Immature natural killer cell (primary cell): ENCODE measurements at places on chromosomes 5 and 9. TPM values are rescaled to one million over a fixed set of nuclear protein-coding genes. Genes with fewer than 3 reads are reported as not detected.

- DNase-seq = no peak
Measured at GRCh38 chr9:81321551-81321950, 367.8 kb downstream of the TLE1 start.

Gene PCDHGA9
- polyA plus RNA-seq = not detected

GRCh38 chr9:110655754-110656641 is 12.6 kb upstream of the MUSK start:
- no peak for DNase-seq

DNA sequence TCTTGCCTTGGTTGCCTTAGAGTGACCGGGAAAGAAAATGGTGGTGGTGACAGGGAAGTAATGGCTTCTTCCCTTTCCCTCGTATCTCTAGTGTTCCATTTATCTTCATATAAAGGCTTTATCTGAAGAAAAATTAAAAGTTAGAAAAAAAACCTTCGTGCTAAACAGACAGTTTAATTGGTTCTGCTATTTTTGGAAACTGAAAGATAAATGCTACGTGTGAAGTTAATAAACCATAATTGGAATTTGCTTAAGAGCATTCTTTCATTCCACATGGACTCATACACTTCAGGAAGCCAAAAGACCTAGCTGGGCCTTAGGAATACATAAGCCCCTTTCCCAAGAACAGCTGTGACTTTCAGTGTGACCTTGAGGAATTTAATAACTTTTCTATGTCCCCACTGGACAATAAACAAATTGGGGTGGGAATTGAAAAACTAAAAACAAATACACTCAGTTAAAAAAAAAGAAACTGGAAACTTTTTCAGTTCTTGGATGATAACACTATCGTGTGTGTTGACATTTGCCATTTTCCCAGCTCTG is 818.8 kb upstream of the WWC1 start:
- DNase-seq = no peak

- DNase-seq = no peak
Measured at GRCh38 chr9:135219676-135220600, 132.5 kb downstream of the OLFM1 start.

GRCh38 chr5:79133657-79134451 is 22.2 kb downstream of the BHMT start:
- peak; percentile 37 for DNase-seq

Gene ABLIM3
- not detected for polyA plus RNA-seq

- no peak for DNase-seq
Measured at GRCh38 chr9:23659346-23660006, 166.6 kb downstream of the ELAVL2 start.

Gene PROB1
- 0.39 TPM for polyA plus RNA-seq

- no peak for DNase-seq
Measured at GRCh38 chr9:104740621-104741020, 6.9 kb upstream of the NIPSNAP3A start.

DNA sequence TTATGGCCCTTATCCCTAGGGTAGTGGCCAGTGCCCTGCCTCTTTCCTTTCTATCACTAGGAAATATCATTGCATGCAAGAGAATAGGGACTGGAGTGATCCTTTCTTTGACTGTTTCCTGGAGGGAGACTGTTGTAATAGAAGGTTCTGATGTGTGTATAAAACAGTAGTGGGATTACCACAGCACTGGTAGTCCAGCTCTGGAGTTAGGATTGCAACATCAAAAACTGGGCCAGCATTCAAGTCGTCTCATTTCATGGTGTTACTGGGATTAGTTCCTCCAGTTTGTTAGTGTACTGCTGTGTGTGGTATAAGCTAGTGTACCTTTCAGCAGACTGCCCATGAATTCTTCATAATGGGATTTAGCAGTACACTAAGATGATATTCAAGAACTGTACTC is 45.8 kb downstream of the KIAA1958 start:
- DNase-seq = no peak

Gene FGFR4
- not detected for polyA plus RNA-seq

Gene MYMK
- not detected for polyA plus RNA-seq

- DNase-seq = no peak
Measured at GRCh38 chr9:127087411-127087810, 35.0 kb downstream of the ANGPTL2 start.

DNA sequence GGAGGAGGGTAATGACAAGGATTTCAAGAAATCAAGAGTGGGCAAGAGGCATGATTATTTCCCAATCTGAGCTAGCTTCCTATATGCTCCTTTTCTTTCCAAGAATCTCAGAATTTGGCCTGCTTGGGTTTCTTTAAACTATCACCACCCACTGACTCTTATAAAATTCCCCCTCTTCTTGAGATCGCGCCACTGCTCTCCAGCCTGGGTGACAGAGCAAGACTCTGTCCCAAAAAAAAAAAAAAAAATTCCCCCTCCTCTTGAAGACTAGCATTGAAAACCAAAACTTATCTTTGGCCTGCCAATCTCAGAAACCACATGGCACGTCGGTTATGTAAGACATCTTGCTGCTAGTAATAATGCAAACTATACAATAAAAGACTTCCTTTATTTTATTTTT is 3.4 kb upstream of the DMXL1 start:
- DNase-seq = no peak

DNA sequence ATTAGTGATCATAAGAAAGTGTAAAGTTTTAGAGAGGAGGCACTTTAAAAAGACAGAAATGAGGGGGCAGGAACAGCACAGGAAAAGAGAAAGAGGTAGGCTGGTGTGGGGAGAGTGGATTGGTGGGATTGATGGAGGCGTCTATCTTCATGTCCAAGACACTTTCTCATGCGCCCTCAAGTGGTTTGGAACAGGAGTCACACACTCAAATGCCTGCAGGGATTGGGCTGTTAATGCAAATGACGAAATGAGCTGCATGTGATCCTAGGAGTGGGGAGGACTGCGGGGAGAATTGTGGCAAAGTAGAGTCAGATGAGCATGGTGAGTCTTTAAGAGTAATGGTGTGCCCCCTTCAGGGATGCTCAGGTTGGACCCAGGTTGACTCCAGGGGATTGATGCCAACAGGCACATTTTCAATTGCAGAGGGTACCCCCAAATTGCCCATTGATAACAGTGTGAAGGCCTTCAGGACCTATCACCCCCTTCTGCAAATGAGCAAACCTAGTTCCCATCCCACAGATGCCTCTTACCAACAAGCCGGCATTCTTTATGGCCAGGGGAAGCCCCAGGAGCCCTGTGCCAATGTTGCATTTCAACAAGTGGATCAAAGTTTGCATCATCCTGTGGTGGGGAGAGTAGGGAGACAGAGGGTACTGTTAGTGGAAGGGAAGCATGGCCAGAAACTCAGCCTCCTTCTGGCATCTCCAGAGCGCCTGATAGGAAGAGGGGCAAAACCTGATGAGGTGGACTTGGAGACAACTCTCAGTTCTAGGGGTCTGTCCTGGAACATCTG is 5.3 kb downstream of the SLC36A3 start:
- no peak for DNase-seq

GRCh38 chr5:107604990-107605389 is 65.7 kb downstream of the EFNA5 start:
- no peak for DNase-seq

- no peak for DNase-seq
Measured at GRCh38 chr5:122533825-122534224, 221.8 kb downstream of the SNCAIP start.

- DNase-seq = no peak
Measured at GRCh38 chr9:78363221-78363620, 66.3 kb downstream of the PSAT1 start.

DNA sequence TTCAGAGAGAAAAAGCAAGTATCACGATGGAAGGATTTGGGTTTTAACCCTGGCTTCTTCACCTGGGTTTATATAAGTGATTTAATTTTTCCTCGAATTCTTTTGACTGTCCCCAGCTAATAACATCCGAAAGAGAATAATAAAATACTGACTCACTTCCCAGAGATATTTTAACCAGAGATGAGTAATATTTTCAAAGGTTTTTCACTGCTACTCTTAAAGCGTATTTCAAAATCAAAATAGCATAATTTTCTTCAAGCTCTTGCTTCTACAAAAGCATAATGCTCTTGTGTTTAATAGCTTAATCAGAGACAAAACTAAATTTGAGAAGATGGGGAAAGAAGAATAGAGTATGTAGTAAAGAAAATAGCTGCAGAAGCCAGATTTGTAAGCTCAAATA is 215.2 kb upstream of the PTGER4 start:
- no peak for DNase-seq

- no peak for DNase-seq
Measured at GRCh38 chr9:135850737-135851136, 56.6 kb downstream of the CAMSAP1 start.

DNA sequence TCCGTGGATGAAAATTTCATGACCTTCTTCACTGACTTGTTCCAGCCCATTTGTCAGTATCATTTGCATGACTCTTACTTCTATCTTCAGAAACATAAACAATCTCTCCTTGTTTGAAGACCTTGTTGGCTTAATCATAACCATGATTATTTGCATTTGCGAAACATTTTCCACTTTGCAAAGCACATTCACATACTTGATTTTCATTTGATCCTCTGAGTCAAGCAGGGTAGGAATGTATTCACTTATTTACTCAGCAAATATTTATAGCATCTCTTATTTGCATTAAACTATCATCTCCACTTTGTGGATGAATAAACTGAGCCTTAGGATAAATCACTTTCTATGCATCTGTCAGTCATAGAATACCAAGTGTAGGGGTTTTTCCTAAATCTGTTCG is 343.0 kb upstream of the SGCD start:
- DNase-seq = no peak

DNA sequence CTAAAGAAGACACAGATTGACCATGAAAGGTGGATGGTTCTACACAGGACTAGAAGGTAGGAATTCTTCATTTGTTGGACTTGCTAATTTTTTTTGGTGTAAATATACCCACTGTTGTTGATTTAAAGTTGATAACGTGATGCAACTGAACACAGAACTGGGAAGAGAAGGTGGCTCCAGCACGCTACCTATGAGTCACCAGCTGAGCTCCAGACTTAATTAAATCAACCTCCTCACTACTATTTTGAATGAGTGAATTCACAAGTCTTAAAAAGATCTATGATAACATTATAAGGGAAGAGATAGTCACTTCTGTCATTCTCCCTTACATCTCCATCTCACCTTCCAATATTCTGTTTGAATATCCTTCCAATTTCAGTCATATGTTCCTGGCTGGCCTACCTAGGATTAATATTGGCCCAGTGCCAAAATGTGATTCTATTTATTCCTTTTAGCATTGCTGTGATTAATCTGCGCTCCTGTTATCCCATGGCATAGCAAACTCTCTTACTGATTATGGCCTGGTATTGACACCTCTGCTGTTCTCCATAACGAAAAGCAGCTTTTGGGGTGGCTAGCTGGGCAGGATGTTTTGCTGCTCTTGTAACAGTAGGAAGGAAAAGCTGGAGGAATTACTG is 135.9 kb upstream of the CCDC152 start:
- no peak for DNase-seq

DNA sequence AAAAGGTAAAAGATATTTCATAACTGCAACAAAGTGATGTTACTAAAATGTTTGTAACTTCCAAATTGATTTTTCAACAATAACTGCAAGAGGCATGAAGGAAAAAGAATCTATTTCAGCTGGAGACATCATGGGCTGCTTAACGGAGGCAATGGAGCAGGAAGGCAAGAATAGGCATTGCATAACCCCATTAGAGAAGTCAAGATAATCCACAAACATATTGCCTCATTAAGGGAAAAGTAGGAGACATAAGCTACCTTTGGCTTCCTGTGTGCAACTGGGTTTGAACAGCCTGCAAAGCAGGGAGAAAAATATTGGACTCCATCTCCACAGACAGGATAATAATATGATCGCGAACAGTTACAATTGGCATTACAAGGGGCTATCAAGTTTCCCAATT is 46.7 kb downstream of the SLCO4C1 start:
- no peak for DNase-seq

DNA sequence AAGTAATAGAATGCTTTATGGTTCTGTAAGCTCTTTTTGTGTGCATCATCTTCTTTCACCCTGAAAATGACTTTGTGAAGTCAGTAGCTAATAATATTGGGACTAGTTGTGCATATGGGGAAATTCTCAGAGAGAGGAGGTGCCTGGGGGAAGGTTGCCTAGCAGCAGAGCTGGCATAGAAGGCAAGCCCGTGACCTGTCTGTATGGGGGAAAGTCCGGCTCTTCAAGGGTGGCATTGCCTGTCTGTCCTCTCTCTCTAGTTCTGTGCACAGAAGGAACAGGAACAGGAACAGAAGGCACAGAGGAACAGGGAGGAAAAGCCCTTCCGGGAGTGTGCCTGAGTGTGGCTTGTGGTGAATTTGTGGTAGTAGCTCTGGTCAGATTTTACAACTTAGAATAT is 33.1 kb downstream of the SH3GL2 start:
- DNase-seq = no peak

DNA sequence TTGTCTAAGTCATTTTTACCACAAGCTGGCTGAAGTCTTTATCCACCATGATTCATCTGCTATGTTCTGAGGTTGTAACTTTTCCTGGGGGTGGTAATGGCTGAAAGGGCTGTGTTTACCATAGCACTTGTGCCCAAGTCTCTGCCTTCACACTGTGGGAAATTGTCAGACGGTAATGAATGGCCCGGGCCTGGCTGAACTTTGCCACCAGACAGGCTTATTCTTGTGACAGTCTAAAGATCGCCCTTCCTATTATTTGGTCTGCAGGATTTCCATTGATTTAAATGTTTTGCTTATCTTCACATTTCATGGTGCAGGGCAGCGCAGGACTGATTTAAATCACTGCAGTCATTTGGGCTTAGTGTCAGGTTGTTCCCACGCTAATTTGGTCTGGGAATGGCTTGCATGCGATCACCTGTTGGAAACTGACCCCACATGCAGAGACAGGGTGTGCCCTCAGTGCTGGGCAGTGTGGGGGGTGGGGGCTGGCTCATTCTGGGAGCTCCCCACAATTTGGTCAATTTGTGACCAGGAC is 109.3 kb upstream of the ICE1 start:
- DNase-seq = no peak

GRCh38 chr9:109780453-109781033 is 545 bp downstream of the PALM2AKAP2 start:
- DNase-seq = no peak

DNA sequence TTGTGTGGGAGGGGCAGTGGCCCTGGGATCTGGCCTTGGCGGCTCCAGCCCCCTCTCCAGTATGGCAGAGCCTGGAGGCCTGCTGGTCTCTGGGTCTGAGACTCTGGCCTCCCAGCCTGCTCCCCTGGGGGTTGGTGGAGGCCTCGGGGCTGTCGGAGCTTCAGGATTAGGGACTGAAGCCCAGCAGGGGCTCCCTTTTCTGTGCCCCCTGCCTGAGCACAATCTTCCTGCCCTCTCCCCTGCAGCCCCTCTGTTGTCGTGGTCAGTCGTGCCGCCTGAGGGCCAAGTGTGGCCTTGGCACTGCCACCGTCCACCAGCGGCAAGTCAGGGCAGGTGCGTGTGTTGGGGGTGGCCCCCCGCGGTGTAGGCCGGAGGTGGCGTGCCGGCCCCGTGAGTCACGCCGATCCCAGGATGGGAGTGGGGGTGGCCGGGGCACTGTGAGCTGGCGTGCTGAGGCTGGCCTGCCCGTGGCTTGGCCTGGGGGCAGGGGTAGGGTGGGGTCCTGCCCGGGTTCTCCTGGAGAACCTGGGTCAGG is 53.6 kb downstream of the RXRA start:
- no peak for DNase-seq

Gene TSSK1B
- polyA plus RNA-seq = not detected

Gene ARSI
- polyA plus RNA-seq = not detected

Gene CENPK
- 3.9 TPM for polyA plus RNA-seq
